ENCODE measurements at places on chromosomes 4 and X.

DNA sequence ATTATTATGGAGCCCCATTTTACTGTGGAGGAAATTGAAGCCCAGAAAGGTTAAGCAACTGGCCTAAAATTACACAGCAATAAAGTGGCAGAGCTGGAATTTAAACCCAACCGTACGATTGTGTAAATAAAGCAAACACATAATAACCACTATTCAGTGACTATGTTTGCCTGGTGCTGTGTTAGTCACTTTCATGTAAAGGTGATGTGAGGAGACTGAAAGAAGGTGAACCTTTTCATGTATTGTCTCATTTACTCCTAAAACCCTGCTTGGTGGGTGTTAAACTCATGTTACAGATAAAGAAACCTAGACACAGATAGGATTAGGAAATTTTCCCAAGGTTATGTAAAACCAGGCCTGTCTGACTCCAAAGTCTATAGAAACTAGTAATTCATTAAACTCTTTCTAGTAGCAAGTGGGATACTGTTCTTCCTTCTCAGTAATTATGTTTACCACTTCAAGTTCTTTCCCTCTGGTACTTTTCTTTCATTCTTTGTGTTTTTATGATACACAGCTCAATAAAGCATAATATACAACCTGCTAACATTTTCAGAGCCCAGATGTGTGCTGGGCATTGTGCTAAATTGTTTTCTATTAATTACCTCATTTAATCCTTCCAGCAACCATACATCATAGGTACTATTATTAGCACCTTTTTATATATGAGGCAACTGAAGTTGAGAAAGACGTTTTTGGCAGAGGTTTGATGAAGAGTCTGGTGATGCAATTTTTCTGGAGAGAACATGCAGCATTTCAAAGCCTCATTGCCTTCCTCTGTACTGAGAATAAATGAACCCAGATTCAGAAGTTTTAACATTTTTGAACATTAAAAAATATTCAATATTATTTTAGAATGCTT, 202.7 kb downstream of the SPRY1 start:
- no peak for DNase-seq

GRCh38 chrX:23548164-23548563, 119.1 kb upstream of the PRDX4 start:
- DNase-seq, result no peak

GRCh38 chr4:124970011-124970410, 257.5 kb upstream of the ANKRD50 start:
- no peak for DNase-seq

GRCh38 chr4:33493231-33493630, 2751.1 kb downstream of the ARAP2 start:
- no peak for DNase-seq

DNA sequence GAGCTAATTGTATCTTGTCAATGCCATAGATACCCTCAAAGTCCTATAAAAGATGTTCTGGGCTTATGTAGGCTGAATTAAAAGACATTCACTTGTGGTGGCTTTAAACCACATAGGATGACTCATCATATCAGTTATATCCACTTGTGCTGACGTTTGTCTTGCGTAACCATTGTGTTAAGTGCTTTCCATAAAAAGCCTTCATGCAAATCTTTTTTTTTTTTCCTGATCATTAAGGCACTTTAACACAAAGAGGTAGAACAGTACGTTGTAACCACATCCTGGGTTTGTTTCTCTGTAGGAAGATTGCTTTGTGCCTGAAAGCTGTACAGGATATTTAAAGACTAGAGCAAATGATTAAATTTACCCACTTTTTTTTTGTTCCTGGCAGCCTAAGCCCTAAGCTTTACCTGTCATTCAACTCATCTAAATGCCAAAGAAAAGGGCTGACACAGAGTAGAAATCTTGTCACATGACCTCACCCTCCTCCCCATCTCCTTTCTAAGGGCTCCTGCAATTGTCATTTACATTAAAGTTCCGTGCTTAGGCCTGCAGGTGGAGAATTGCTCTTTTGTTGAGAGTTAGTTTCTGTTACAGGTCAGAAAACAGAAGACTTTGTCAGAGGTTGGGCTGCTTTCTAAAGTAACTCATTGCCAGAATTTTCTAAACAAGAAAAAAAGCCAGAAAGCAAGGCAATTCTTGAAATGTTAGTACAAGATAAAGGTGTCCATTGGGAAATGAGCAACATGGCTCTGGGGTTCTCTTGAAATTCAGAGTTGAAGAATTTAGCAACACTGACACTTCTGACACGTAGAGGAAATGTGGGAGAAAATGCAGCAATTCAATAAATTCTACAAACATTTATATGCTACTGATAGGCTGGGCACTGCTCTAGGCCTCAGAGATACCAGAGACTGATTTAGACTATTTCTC, 555.6 kb downstream of the PPARGC1A start:
- DNase-seq, result no peak

DNA sequence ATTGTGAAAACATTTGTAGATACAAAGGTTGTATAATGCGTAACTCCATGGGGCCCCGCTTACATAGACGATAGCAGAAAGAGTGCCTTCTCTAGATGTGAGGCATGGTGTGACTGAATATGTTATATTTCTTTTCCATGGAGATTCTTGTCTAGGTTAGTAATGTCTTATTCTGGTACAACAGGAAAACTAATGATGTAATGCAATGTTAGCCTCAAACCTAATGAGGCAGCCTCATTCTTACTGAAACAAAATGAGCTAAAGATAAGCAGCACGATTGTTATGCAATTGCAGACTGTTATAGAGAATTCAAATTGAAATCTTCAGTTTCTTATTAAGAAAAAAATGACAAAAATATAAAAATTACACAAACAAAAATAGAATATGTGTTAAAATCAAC, 171.1 kb upstream of the ANKRD50 start:
- no peak for DNase-seq

DNA sequence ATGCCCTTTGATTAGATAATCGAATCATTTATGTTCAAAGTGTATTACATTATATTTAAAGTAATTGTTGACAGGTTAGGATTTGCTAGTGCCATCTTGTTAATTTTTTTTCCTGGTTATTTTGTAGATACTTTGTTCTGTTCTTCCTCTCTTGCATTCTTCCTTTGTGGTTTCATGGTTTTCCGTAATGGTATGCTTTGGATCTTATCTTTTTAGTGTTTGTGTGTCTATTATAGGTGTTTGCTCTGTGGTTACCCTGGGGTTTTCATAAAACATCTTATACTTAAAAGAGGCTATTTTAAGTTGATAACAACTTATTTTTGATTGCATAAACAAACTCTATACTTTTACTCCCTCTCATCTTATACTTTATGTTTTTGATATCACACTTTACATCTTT, 108.2 kb upstream of the SRD5A3 start:
- DNase-seq, result no peak

Measured in right hindlimb (tissue), 1 donor.